Hematopoietic multipotent progenitor cell treated with erythropoietin and hydrocortisone succinate and interleukin-3 and kit ligand, for 15 days (in vitro differentiated cells): ENCODE measurements at places on chromosomes 3 and 15.

DNA sequence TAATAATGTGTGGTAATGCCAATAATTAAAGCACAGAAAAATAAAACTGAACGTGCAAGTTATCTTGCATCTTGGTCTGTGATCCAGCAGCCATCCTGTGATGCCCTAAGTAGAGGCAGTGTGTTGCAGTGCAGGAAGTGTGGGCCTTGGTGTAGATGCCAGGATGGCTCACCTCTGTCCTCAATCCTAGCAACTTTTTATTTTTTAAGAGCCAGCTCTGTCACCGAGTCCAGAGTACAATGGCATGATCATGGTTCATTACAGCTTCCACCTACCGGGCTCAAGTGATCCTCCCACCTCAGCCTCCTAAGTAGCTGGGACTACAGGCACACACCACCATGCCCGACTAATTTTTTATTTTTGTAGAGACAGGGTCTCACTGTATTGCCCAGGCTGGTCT lies 7.6 kb downstream of the BAHD1 start:
- no peak for DNase-seq

DNA sequence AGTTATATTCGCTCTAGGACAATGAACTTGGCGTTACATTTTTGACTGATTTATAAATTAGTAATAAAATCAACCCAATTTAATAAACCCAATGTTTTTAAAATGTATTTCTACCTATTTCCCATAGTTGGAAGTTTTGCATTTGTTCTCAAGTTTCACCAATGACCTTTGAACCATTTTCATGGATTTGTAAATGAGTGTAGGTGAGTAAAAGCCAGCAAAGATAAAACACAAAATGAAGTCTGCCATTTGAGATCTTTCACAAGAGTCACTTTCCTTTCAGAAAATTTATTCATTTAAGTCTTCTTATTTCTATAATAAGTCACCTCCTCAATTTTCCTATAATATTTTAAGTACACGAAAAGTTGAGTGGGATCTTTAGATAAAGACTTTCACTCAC lies 92.1 kb downstream of the MEIS2 start:
- no peak for DNase-seq

GRCh38 chr15:81335631-81336030 lies 11.7 kb upstream of the STARD5 start:
- no peak for DNase-seq

DNA sequence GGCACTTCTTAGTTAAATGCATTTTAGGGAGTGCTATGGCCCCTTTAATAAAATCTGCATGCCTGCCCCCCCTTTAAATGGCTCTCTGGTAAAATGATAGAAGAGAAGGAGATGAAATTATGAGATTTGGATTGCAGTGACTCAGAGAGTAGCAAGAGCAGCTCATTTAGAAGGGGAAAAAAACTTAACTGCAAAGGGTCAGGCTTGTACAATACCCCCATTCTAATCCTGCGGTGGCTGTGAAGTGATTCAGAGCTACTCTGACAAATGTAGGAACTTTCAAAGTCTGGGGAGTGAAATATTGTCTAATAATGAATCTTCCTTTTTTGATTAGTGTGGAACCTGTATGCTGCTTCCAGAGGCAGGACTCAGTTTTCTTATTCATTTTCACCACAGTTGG lies 44.1 kb upstream of the TBC1D23 start:
- no peak for DNase-seq

DNA sequence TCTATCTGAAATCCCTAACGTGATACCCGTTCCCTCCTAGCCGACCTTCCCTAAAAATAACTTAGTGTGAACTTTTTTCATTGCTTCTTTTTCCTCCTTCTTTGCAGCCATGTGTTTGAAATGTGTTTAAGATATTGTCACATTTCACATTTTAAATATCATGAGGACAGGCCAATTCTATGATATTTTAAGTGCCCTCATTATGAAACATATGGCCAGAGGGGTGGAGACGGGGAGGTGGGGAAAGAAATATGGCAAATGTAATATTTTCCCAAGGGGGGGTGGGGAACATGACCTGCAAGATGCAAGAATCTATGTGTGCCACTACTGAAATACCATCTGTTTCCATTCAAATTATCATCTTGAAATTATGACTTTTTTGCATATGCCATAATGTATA lies 1039.2 kb downstream of the AGBL1 start:
- DNase-seq, result no peak

- DNase-seq, result no peak
These were observed 664 bp upstream of the PIK3CA start for GRCh38 chr3:179147514-179147872.
